ENCODE measurements at places on chromosomes 4 and X. TPM values are rescaled to one million over a fixed set of nuclear protein-coding genes. Genes with fewer than 3 reads are reported as not detected.

The NSUN7 gene
- total RNA-seq: 18.5 TPM

- no peak for DNase-seq
Observed at GRCh38 chrX:41515376-41515775, 68.2 kb downstream of the NYX start.

The BEND4 gene
- total RNA-seq: not detected

DNA sequence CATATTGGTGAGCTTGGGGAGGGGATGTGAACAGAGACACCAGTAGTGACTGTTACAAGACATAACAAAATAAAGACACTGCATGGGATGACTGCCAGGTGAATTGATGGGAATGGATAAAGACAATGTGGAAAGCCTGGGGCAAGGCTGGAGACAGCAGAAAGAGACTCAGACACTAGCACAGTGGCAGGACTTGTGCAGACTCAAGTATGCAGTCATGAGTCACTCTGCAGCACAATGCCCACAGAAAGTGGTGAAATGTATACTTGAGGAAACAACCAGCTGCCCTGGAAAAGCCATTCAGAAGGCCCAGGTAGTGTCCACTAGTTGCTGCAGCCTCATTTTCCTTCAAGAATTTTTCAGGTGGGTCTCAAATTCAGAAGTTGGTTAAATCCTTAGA, 452.3 kb downstream of the MID1IP1 start:
- no peak for DNase-seq
